ENCODE measurements at places on chromosomes 16 and 17.

GRCh38 chr16:5006348-5007193 is 27.2 kb downstream of the NAGPA start:
- peaks cover 3% of the 10 kb centered on the region for H3K4me1 ChIP-seq
- no peaks in the 10 kb centered on the region for H3K27me3 ChIP-seq
- H3K27ac ChIP-seq = no peak overlapping the region
- no peak overlapping the region for H3K4me3 ChIP-seq

GRCh38 chr17:59311051-59311468 is 20.4 kb upstream of the YPEL2 start:
- H3K4me3 ChIP-seq = no peak overlapping the region
- peak; percentile 30 for DNase-seq
- H3K4me1 ChIP-seq = no peaks in the 10 kb centered on the region
- H3K27ac ChIP-seq = no peak overlapping the region
- H3K36me3 ChIP-seq = no peaks in the 10 kb centered on the region

GRCh38 chr17:6392609-6393350 is 42.1 kb downstream of the AIPL1 start:
- no peak overlapping the region for H3K4me3 ChIP-seq

- DNase-seq = no peak
- no peak overlapping the region for H3K4me3 ChIP-seq
- H3K4me1 ChIP-seq = no peaks in the 10 kb centered on the region
- no peaks in the 10 kb centered on the region for H3K27me3 ChIP-seq
- H3K36me3 ChIP-seq = no peaks in the 10 kb centered on the region
- H3K27ac ChIP-seq = no peak overlapping the region
Observed at GRCh38 chr16:82583422-82583821, 43.3 kb upstream of the CDH13 start.

DNA sequence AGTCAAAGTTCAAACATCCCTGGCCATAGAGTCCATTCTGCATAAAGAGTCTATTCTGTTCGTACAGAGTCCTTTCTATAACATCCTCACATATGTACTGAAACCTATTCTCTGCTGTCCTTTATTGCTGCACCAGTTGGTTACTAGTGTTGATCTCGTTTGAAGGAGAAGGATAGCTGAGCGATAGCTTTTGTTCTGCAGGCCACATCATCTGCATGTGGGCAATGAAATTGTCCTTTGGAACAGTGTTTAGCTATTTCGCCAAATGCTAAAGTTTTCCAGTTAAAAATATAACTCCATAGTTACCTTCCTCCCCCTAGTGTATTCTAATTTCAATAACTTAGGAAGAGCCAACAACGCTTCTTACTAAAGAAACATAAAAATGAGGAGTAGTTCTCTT is 6.0 kb downstream of the RHOT1 start:
- no peak for DNase-seq
- peaks cover 70% of the 10 kb centered on the region for H3K4me1 ChIP-seq
- no peak overlapping the region for H3K27ac ChIP-seq
- H3K27me3 ChIP-seq = no peaks in the 10 kb centered on the region
- no peak overlapping the region for H3K4me3 ChIP-seq
- no peaks in the 10 kb centered on the region for H3K36me3 ChIP-seq

DNA sequence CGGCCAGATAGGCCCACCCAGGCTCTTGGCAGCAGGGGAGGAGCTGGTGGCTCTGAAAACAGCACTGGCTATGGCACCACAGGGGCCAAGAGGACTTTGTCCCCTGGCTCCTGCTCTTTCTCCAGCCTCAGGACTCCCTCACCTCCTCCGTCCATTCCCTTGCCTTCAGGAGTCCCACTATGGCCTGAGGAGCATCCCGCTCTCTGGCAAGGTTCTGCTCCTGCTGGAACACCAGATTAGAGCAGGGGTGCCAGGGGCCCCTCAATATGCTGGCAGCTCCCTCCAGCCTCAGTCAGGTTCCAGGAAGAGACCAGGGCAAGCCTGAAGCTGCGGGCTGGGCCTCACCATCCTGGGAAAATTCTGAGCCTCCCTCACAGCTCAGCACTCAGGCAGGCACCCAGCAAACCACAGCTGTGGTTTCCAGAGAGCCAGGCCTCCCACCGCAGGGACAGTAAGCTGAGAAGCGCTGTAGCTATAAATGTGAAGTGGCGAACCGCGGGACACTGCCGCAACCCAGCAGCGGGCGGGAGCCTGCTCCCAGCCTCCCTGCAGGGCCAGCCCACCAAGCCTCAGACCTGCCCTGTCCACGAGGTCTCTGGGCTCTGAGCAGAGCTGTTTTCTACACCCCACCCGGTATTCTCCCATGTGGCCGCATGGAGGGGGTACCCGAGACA is 25.7 kb downstream of the C17orf100 start:
- no peak for DNase-seq
- H3K4me1 ChIP-seq = no peaks in the 10 kb centered on the region
- H3K27me3 ChIP-seq = peaks cover 27% of the 10 kb centered on the region
- H3K36me3 ChIP-seq = no peaks in the 10 kb centered on the region
- H3K4me3 ChIP-seq = no peak overlapping the region

DNA sequence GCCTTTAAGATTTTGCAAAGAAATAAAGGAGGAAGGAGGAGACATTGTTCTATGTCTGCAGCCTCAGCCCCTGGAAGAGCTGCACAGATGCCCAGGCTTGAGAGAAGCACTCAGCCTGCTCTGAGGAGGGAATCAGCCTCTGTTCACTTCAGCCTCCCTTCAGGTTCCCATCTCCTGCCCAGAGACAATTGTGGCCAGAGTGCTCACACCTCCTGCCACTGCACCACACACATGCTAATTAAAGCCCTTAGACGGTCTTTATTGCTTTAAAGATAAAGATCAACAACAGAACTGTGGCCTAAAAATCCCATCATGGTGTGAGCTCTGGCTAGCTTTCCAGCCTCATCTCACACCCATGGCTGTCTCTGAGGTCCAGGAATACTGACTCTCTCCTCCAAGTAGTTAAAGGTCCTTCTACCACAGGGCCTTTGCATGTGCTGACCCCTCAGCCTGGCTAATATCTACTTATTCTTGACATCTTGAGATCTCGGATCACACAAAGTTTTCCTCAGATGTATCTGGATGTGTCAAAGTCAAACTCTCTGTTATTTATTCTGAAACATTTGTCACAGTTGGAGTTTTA is 33.8 kb downstream of the CHD9NB start:
- H3K27me3 ChIP-seq = no peaks in the 10 kb centered on the region
- no peak for DNase-seq
- H3K27ac ChIP-seq = no peak overlapping the region
- no peaks in the 10 kb centered on the region for H3K36me3 ChIP-seq
- H3K4me1 ChIP-seq = no peaks in the 10 kb centered on the region
- no peak overlapping the region for H3K4me3 ChIP-seq

- no peaks in the 10 kb centered on the region for H3K36me3 ChIP-seq
- no peaks in the 10 kb centered on the region for H3K27me3 ChIP-seq
- no peak for DNase-seq
- no peak overlapping the region for H3K27ac ChIP-seq
- H3K4me3 ChIP-seq = no peak overlapping the region
Observed at GRCh38 chr16:88781140-88782077, 3.6 kb downstream of the PIEZO1 start.

GRCh38 chr17:45905814-45906213 is 11.5 kb downstream of the MAPT start:
- no peaks in the 10 kb centered on the region for H3K36me3 ChIP-seq
- peaks cover 9% of the 10 kb centered on the region for H3K4me1 ChIP-seq
- no peaks in the 10 kb centered on the region for H3K27me3 ChIP-seq

GRCh38 chr17:78859051-78859450 is 18.4 kb upstream of the USP36 start:
- no peak overlapping the region for H3K27ac ChIP-seq
- no peak for DNase-seq
- H3K4me3 ChIP-seq = no peak overlapping the region
- no peaks in the 10 kb centered on the region for H3K27me3 ChIP-seq
- H3K36me3 ChIP-seq = peaks cover 54% of the 10 kb centered on the region

DNA sequence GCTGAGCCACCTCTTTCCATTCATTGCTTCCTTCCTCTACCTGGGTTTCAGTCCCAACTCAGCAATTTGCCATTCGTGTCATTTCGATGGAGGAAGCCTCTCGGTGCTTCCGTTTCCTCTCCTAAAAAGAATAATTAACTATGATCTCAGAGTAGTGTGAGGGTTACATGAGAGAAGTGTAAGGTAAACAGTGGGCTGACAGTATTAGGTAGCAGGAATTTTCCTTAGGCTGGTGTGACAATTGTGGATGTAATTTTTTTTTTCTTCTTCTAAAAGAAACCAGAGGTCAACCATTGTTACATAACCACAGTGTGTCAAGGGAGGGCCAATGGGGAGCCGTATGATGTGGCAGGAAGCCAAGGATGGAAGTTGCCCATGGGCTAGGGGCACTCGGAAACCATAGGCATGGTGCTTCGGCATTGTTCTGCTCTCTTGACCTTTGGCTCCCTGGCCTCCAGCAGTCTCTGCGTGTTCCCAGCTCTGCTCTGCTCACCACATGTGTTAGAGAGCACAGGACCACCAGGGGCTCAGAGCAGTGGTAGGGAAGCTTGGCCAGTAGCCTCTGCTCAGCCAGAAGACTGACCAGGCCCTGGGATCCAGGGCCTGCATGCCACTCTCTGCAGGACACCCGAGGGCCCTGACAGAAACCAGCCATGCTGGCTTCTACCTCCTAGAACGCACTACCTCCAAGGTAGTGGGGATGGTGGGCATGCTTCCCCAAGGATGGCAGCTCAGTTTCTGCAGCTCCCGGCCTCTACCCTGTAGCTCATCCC is 2.0 kb upstream of the TOP2A start:
- H3K4me3 ChIP-seq = no peak overlapping the region
- DNase-seq = no peak
- H3K4me1 ChIP-seq = peaks cover 9% of the 10 kb centered on the region

- no peak overlapping the region for H3K4me3 ChIP-seq
- no peak for DNase-seq
- no peak overlapping the region for H3K27ac ChIP-seq
- no peaks in the 10 kb centered on the region for H3K36me3 ChIP-seq
- peaks cover 22% of the 10 kb centered on the region for H3K27me3 ChIP-seq
- no peaks in the 10 kb centered on the region for H3K4me1 ChIP-seq
Observed at GRCh38 chr16:24054741-24055491, 201.2 kb upstream of the CACNG3 start.

GRCh38 chr17:41895617-41896016 is 23.1 kb downstream of the ACLY start:
- H3K27me3 ChIP-seq = no peaks in the 10 kb centered on the region
- DNase-seq = no peak
- H3K36me3 ChIP-seq = peaks cover 92% of the 10 kb centered on the region
- no peak overlapping the region for H3K4me3 ChIP-seq

- H3K4me1 ChIP-seq = peaks cover 44% of the 10 kb centered on the region
- H3K27me3 ChIP-seq = no peaks in the 10 kb centered on the region
- H3K27ac ChIP-seq = no peak overlapping the region
- DNase-seq = no peak
Observed at GRCh38 chr16:84528322-84528721, 23.9 kb upstream of the MEAK7 start.

- no peaks in the 10 kb centered on the region for H3K36me3 ChIP-seq
- no peaks in the 10 kb centered on the region for H3K4me1 ChIP-seq
- no peak overlapping the region for H3K27ac ChIP-seq
- peak overlapping the region; percentile 13 for H3K4me3 ChIP-seq
- H3K27me3 ChIP-seq = no peaks in the 10 kb centered on the region
Observed at GRCh38 chr17:70552230-70552981, 383.1 kb downstream of the KCNJ2 start.
